ENCODE measurements at places on chromosomes 16 and 17.

DNA sequence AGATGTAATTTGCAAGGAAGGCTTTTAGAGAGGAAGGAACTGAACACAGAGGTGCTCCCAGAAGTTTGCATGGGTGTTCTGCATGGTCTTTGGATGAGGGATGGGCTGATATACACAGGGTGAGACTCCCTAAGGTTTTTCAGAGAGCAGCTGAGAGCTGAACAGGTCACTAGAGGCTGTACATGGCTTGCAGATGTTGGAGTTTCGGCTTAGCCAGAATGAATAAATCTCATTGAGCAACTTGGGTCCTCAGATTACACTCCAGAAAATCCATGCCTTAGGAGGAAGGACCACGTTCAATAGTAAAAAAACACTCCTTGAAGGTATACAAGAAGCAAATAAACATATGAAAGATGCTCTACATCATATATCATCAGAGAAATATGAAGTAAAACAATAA, 7.5 kb upstream of the ITGB3 start:
- no peak for DNase-seq

DNA sequence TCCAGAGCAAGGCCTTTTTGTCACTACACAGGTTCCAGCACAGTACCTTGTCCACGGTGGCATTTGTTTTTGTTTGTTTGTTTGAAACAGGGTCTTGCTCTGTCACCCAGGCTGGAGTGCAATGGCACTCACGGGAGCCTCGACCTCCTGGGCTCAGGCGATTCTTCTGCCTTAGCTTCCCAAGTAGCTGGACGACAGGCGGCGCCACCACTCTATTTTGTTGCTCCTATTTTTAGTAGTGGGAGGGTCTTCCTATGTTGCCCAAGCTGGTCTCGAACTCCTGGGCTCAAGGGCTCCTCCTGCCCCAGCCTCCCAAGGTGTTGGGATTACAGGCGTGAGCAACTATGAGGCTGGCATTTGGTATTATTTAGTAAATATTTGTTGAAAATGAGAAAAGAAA, 10.3 kb downstream of the MRC2 start:
- no peak for DNase-seq

DNA sequence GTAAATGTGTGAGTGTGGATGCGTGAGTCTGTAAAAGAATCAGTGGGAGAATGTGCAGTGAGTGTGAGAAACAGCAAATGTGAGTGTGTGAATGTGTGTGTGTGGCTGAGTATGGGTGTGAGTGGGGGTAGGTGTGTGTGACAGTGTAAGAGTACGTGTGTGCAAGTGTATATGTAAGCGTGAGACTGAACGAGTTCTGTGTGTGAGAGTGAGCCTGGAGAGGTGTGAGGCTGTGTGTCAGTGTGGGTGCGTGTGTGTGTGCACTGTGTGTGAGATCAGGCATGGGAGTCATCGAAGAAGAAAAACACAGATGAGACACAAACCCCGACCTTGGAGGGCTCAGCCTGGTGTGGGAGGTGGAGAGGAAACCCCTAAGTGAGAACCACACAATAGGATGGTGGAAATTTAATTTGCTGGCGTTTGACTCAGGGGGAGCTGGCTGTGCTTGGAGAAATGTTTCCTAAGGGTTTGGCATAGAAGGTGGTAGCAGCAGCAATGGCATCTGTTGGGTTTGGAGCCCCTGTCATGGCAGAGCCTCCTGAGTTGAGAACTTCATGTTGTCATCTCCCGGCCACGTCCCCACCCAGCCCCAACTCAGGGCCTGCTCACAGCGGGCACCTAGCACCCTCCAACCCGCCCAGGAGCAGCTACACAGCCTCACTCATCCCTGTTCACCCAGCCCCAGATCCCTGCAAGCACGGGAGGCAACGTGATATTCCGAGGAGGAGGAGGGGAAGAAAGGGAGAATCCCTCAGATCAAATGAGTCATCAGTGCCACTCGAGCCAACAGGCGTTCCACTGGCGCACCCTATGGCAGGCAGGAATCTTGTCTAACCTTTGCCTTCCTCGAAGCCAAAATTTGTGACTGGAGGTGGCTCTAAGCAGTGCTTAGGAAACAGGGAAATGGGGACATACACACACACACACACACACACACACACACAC, 14.3 kb upstream of the NUBP1 start:
- DNase-seq: no peak

DNA sequence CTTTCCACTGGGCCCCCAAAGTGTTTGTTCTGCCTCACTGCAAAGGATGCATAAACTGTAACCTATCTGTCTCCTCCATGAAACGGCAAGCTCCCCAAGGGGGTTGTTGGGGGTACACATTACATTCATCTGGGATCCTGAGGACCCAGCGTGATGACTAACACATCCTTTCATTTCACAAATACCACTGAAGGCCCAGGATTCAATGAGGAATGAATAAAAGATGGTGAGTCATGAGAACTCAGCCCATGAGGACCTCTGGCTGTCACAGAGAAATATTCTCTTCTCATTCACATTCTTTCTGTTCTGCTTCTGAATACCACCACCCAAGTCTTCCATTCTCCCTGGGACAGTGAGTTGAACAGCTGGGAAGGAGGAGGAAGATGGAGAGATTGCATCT, 149.8 kb downstream of the RBFOX3 start:
- no peak for DNase-seq

GRCh38 chr17:76000016-76000754, 470 bp upstream of the CDK3 start:
- peak; percentile 90 for DNase-seq

DNA sequence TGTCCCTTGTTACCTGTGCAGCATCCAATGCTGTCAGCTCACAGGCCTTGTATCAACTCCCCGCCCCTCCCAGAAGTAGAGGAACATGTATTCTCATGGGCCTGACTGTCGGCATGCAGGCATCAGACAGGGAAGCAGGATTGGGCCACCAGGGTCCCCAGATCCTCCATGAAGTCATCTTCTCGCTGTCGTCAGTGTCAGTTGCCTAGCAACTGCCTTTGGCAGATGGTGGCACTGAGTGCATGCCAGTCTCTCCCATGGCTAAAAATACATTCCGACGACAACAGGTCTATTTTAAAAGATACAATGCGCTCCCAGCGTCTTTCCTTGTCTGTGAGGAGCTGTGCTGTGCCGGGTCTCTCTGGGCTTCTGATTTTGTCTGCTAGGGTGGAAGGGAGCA, 36.8 kb upstream of the CES5A start:
- DNase-seq: no peak

GRCh38 chr17:36475346-36475970, 11.0 kb upstream of the ZNHIT3 start:
- DNase-seq: no peak

DNA sequence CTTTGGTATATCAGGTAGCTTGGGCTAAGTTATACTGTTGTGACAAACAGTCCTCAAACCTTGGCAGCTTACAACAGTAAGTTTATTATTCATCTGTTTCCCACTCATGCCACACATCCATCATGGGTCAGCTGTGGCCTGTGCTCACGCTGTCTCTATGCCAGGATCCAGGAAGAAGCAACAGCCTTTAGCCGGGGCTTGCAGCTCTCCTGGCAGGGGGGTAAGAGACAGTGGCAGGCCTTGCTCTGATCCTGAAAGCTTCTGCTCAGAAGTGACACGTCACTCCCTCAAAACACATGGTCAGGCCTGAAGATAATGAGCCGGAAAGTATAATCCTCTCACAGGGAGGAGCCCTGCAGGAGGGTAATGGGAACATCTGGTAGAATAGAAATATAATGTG, 377.6 kb downstream of the CPPED1 start:
- DNase-seq: no peak

- no peak for DNase-seq
Observed at GRCh38 chr17:54839447-54839846, 61.2 kb upstream of the TOM1L1 start.

DNA sequence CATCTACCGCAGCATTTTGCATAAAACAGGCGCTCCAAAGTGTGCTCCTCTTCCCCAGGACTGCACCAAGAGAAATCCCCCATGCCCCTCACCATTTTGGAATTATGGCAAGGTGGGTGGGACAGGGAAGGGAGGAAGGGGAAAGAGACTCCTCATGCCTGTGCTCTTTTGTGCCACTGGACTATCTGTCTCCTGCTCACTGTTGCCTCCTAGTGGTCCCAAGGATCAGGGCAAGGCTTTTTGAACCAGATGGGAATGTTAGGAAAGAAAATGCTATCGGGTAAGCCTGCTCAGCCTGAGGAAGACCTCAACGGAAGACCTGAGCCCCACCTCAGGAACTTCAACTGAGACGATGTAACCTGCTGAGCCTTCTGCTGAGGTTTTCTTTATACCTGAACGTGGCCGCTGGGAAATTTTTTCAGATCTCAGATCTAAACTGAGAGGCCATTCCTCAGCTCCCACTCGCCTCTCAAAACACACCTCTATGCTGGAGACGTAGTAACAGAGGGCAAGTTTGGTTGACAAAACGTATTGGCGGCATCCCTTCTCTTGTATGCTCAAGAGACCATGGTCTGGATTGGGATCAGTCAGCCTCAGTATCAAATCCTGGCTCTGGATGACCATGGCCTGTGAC, 58.3 kb downstream of the SPACA3 start:
- peak; percentile 58 for DNase-seq

- no peak for DNase-seq
Observed at GRCh38 chr16:82533189-82533588, 93.6 kb upstream of the CDH13 start.

Data from HEK293T (cell line).